ENCODE measurements at places on chromosomes 4 and X.
A peak's percentile ranks its signal among the peaks of the same experiment; 100 is the strongest.

- DNase-seq: no peak
Measured at GRCh38 chrX:70434914-70435586, 9.6 kb upstream of the DLG3 start.

DNA sequence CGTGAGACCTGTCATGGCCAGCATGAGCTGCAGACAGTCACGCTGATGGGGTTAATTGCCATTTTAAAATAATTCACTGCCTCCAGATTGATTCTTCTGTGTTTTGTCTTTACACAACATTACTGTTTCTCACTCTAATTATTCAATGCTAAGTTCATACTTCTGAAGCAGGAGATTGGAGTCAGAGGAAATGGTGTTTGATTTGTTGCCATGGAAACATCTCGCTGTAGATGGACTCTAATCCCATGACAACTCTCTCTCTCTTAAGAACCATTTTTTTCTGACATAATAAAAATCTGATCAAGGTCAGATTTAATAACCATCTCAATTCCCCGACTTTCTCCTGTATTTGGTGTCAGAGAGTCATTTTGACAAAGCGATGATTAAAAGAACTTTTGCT lies 209.0 kb downstream of the IDS start:
- DNase-seq: no peak

- no peak for DNase-seq
Measured at GRCh38 chrX:152927858-152928760, 30.2 kb downstream of the ZNF185 start.

- DNase-seq: no peak
Measured at GRCh38 chr4:175562542-175562941, 249.5 kb downstream of the GPM6A start.

GRCh38 chr4:122914292-122914904 lies 8.0 kb downstream of the NUDT6 start:
- peak; percentile 48 for DNase-seq

GRCh38 chr4:113636877-113637276 lies 124.7 kb downstream of the CAMK2D start:
- peak; percentile 14 for DNase-seq

GRCh38 chr4:138222046-138222445 lies 20.1 kb downstream of the SLC7A11 start:
- no peak for DNase-seq

DNA sequence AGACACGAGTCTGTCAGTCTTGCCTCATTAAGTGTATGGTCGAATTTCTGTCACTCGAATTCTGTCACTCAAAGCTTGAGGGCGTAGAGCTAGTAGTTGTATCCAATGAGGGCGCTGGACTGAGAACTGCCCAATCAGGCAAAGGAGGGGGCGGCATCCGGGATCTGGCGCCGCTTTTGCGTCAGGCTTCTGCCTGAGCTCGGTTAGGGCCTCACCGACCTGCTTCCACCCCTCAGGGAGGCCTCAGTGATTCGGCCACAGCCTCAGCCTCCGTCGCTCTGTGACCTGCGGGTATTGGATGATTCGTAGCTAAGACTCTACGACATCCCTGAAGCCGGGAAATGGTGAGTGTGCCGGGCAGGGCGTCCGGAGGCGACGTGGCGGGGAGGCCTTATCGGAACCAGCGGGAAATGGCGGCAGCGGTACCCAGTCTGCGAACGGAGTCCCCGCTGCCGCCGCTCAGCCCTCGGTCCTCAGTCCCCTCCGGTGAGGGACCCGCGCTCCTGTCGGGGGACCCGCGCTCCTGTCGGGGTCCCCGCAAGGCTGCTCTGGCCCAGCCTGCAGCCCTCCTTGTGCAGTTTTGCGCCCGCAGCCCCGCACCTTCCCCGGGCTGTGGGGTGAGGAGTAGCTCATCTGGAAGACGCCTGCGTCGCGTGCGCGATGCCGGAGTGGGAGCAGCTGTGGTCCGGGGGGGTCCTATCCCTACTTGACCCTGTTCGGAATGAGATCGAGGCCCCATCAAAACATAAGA lies 88.3 kb downstream of the ZNF718 start:
- DNase-seq: peak; percentile 74

GRCh38 chr4:92060333-92060732 lies 243.4 kb upstream of the GRID2 start:
- no peak for DNase-seq

DNA sequence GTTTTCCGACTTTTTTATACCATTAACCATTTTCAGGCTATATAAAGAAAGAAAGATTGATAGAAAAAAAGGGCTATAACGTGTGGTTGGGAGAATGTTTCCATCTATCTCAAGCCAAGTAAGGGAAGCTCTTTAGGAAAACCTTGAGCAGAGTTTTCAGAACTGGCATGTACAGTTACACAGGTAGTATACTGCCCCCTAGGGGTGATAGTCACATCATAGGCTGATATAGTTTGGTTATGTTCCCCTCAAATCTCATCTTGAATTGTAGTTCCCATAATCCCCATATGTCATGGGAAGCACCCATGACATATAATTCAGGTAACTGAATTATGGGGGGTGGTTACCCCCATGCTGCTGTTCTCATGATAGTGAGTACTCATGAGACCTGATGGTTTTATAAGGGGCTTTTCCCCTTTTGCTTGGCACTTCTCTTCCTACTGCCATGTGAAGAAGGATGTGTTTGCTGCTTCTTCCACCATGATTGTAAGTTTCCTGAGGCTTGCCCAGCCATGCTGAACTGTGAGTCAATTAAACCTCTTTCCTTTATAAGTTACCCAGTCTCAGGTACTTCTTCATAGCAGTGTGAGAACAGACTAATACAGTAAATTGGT lies 186.8 kb downstream of the TMA16 start:
- no peak for DNase-seq

DNA sequence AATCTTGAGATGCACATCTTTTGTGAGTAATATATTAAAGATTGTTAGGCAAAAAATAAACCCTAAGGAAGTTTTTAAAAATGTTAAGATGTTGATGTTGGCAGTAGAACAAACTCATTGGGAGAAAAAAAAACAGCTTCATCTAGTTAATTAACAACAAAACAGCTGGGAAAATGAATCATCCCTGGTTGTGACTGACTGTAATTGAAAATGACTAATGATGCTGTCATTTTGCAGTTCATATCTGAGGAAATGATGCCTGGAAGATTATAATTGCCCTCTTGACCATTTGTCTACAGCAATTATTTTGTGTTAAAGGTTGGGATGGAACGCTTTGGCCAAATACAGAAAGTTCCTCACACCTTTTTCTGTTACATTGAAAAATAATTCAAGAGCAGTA lies 760.4 kb upstream of the FTHL17 start:
- peak; percentile 49 for DNase-seq

Measured in RCC 7860 (cell line).